Activated CD4-positive, alpha-beta T cell treated with anti-CD3 and anti-CD28 coated beads for 24 hours (primary cell): ENCODE measurements at places on chromosomes 7 and 10.

GRCh38 chr10:102824664-102825063 is 12.5 kb downstream of the CYP17A1 start:
- DNase-seq: no peak

- no peak for DNase-seq
Measured at GRCh38 chr7:25944777-25945515, 207.1 kb upstream of the NFE2L3 start.

DNA sequence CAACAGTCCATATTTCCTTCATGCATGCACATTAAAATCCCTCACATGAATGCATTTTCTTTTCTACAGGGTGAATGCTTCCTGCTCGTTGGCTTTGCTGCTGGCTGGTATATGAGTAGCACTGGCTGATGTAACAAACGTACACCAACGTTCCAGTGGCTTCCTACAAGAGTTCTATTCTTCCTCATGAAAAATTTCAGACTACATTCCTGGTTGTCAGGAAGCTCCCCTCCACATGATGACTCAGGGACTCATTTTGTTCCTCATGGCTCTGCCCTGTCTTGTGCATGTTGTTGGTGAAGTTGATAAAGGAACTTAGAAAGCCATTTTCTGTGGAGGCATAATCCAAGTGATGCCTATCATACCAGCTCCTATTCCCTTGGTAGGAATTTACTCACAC is 470.7 kb upstream of the KLF6 start:
- DNase-seq: no peak

GRCh38 chr10:99658622-99659030 is 683 bp upstream of the ENTPD7 start:
- peak; percentile 21 for DNase-seq

DNA sequence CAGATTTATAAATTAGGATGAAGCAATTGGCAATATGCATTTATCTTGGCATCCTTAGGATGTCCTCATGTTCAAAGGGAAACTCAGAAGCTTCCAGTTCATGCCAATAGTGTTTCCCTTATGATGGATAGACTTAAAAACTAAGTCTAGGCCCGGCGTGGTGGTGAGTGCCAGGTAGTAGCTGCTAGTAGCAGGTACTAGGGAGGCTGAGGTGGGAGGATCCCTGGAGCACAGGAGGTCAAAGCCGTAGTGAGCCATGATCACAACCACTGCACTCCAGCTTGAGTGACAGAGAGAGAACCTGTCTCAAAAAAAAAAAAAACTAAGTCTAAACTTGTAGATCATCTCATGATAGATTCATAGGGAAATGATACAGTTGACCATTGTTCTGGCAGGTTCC is 115.0 kb downstream of the DOCK1 start:
- DNase-seq: no peak

DNA sequence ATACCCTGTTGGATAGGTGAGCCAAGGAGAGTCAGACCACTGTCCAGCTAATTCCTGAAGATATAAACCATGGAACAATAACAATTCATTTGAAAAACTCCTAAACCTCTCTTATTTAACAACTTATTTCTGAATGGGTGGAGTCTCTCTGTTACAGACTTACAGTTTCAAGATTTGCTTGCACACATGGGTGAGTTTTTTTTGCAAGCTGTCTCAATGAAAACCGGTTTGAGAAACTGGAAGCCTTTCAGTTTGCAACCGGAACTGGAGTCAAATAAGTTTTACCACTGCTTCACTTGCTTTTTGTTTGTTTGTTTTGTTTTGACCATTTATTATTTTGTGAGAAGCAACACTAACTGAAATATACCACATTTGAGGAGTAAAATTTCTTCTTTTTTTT is 243.8 kb downstream of the MTERF1 start:
- no peak for DNase-seq

DNA sequence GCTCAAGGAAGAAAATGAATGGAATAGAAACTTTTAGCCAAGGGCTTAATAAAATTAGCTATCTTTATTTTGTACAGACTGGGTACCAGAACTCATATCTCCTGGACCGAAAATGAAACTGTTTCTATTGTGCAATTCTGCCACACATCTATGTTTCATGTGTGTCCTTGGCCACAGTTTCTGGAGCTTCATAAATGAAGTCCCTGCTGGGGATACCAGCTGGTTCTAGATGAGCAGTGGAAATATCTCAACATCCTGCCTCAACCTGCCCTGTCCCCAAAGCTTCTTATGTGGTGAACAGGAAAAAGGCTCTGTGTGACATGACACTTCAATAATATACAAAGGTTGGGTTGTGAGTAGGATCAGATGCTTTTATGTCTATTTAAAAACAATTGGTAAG is 310.1 kb upstream of the SORCS1 start:
- no peak for DNase-seq

DNA sequence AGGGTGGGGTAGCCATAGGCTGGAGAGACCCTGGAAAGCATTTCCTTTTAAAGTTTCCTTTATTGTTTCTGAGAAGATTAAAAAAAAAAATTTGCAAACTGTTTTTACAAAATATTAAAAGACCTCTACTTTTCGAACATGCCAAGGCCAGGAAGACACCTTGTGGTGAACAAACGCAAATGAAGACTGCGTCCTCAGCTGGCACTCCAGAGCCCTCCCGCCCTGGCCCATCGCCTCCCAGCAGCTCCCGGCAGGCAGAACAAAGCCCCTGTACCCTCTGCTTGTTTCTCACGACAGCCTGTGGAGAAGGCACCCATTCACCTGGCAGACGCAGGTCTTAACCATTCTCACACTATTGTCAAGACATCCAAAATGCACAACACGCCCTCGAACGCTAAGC is 56.4 kb downstream of the ESYT2 start:
- no peak for DNase-seq
